ENCODE measurements at places on chromosomes 6 and 20.

- no peak for DNase-seq
These were observed 214.3 kb downstream of the DHX35 start for GRCh38 chr20:39176457-39176856.

DNA sequence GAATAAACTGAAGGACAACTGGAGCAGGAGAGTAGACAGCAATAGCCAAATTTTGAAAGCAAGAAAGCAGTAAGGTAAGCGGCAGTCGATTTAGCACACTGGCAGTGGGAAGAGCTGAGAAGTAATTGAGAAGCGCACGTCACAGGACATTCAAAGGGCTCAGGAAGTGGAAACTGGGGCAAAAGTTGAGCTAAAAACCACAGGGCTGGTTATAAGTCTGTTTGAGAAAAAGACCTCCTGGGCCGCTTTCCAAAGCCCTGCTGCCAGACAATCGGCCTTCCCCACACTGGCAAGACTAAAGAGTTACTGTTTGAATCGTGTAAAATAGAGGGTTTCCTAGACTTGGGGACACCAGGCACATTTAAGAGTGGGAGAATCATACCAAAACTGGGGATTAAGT lies 161.4 kb downstream of the DNAH8 start:
- DNase-seq, result no peak

DNA sequence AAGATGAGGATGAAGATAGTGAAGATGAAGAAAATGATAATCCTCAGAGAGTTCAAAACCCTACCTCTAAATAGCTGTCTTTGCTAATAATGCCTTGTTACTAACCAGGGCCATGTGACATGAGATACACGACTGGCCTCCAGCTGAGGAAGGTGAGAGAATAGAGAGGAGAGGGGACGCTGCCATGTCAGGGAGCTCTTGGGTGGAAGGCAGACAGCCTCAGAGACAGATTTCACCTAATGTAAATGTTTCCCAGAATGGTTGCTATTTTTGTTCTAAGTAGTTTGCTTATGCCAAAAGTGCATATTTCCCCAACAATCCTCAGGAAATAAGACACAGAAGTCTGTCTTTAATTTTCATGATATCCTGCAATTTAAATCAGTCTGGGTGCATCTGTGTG lies 138.4 kb downstream of the ELOVL4 start:
- DNase-seq, result no peak

- no peak for DNase-seq
These were observed 31.2 kb downstream of the CYP21A2 start for GRCh38 chr6:32069460-32069859.

GRCh38 chr20:62831854-62832211 lies 15.0 kb downstream of the COL9A3 start:
- DNase-seq, result no peak

DNA sequence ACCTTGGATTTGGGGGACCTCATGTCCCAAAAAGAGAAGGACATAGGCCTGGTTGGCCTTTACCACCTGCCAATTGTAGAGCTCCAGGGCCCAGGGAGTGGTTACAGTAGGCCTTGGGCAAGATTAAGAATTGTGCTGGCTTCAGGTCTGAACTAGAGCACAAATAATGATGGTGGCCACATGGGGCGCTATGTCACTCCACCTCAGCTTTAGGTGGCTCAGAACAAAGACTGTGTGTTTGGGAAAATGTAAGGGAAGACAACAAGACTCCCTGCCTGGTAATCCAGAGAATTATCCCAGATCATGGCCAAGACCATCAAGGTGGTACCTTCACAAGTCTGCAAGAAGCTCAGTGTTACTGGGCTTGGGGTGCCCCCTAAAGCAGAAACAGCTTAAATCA lies 224.9 kb upstream of the OPRM1 start:
- peak; percentile 49 for DNase-seq

- no peak for DNase-seq
These were observed 22.1 kb upstream of the EYA2 start for GRCh38 chr20:46872328-46873211.

- no peak for DNase-seq
These were observed 49.6 kb upstream of the ZNF217 start for GRCh38 chr20:53643031-53643832.

DNA sequence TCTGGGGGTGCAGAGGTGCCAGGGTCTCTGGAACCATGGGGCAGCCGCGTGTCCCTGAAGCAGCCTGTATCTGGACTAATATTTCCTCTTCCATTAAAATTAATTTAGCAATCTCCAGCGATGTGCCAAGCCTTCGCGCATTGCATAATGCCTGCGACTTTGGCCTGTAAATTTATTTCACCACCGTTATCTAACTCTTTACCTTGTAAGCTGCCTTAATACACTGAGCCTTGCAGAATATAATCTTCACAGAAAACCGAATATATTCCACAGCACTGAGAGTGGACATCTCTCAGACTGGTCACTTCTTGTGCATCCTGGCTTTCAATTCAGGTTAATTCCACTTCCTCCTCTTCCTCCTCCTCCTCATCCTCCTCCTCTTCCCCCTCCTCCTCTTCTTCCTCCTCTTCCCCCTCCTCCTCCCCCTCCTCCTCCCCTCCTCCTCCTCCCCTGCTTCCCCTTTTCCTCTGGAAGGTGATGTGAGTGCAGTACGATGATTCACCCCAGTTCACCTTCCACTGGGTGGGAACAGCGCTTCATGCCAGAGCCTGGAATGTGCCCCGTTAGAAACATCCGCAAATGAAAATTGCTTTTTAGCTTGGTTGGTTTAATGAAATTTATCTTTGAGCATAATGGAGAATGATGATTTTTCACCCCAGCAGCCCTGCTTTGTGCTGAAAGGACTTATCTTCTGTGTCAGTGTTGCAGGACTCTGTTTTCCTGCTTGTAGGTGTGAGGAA lies 101.4 kb downstream of the CDH4 start:
- DNase-seq, result no peak

DNA sequence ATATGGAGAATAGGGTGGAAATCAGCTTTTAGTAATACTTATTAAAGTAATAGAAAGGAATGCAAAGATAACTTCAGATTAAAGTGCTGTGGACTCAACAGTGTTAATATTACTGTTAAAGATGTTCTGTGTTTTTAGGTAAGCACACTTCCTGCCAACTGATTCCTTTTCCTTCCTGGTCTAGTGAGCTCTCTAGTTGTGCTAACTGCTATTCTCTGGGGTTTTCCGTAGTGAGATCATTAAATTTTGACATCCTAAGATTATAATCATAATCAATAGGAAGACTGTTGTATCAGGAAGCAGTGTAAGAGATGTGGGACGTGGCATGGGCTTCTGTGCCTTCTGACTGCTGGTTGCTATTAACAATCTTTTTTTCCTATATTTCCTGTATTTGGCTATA lies 1.2 kb upstream of the TMEM217 start:
- DNase-seq, result no peak

All from HEK293T (cell line).